G401 (cell line): ENCODE measurements at places on chromosomes 1 and 21.

DNA sequence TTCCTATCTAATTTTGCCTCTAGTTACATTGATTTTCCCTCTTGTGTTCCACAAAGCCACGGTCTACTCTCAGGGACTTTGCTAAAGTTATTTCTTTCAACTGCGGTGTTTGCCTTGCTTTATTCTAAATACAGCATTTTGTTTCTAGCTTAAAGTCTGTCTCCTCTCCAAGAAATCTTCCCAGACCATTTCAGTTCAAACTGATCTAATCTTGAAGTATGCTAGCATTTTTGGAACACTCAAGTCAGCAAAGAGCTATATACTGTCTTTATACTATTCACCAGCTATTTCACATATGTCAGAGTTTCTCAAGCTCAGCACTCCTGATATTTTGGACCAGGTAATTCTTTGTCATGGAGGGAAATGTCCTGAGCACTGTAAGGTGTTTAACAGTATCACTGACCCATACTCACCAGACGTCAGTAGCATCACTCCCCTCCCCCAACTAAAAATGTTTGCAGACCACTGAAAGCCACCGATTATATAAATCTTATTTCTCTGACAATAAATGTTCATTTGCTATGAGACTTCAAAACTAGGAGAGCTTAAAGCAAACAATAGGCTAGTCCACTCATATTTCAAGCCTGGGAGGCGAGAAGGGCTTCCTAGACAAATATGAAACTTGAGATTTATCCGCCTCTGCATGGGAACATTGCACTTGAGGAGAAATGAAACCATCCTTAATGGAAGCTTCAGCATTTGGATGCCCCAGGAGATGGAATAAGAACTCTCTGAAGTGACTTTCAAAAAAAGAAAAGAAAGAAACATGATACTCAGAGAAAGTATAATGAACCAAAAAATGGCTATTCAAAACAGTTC lies 81.1 kb downstream of the KIAA0319L start:
- DNase-seq, result no peak

DNA sequence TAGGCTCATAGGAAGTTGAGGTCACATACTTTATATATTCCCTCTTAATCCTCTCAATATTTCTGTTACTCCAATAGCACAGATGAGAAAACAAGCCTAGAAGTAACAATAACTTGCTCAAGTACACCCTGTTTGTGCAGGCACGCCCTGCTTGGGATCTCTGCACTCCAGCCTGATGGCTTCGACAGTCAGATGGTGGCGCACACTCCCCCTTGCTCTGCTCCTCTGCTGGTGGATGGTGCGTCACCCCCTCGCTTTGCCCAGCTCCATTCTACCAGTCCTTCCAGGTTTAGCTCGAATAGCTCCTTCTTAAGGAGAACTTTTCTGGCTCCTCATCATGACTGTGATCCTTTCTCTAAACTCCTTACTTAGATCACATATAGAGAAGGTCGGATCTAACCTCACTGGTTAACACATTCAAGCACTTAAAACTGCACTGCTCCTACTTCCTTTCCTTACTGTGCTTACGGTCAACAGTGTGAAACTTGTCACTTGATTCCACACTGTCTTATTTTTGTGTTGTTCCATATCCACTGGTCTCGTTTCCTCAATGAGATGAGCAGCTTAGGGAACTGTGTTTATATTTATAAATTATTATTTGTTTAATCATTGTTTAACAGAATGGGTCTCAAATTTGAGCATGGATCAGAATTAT lies 3.0 kb downstream of the TSPAN2 start:
- no peak for DNase-seq

DNA sequence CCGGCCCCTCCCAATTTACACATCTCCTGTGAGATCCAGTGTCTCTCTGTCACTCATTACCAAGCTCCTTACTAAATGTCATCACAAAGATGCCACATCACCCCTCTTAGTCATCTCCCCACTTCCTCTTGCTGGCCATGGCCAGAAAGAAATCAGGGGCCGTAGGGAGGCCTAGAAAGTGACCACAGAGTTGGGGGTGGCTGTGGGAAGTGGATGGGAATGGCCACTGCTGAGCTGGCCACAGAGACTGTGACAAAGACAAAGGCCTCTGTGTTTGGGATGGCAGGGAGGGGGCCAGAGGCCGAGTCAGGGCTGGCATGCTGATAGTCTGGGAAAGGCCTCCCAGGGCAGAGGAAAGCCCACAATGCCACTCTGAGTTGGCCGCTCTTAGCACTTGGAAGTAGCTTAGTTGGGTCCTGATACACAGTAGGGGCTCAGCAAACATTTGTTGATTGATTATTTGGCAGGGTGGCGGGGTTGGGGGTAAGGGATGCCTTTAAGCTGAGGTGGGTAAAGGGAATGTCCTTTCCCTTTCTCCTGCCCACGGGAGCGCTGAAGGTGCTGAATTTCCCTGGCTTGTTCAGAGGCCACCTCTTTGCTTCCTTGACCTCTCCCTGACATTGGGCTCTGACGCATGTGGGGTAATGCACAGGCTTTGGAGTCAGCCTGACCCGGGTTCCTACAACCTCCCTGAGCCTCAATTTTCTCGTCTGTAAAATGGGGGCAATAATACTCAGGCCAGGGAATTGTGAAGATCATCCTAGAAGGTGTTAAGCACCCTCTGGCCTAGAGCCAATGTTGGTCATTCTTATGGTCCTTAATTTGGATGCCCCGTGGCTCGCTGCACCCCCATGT lies 13.2 kb downstream of the NAV1 start:
- DNase-seq, result no peak

DNA sequence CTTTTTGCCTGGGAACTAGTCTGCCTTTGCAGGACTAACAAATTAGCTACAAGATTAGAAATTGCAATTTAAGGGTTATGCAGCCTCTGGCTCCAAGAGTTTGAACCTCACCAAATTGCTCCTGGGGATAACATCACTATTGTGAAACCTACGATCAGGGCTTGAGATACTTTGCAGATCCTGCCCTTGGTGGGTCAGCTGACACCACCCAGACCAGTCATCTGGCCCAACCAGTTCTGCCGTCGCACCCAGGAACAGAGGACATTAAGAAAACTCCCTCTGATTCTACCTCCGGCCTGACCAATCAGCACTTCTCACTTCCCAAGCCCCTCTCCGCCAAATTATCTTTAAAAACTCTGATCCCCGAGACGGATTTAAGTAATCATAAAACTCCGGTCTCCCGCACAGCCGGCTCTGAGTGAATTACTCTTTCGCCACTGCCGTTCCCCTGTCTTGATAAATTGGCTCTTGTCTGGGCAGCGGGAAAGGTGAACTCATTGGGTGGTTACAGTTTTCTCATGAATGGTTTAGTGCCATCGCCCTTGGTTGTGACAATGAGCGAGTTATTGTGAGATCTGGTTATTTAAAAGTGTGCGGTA lies 32.9 kb upstream of the B3GALT5 start:
- DNase-seq, result no peak

DNA sequence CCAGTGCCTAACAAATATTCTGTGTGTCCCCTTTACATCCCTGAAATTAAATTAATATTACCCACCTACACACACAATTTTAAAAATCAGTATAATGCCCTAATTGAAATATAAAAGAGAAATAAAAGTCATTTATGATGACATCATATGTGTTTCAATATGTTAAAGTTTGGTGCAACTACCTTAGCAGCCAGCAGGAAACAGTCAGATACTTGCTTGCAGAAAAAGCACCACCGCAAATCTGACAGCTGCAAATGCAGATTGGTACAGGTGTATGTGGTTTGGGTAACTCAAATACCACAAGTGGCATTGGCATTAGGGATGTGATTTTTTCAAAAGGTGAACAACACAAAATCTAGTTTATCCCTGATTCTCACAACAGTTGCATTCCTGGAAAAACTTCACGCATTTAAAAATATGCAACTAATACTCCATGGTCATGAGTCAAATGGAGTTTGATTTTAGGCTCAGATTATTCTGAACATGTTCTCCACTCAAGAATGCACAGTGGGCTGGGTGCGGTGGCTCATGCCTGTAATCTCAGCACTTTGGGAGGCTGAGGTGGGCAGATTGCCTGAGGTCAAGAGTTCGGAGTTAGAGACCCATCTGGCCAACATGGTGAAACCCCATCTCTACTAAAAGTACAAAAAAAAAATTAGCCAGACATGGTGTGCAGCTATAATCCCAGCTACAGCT lies 106.3 kb downstream of the EDEM3 start:
- no peak for DNase-seq

DNA sequence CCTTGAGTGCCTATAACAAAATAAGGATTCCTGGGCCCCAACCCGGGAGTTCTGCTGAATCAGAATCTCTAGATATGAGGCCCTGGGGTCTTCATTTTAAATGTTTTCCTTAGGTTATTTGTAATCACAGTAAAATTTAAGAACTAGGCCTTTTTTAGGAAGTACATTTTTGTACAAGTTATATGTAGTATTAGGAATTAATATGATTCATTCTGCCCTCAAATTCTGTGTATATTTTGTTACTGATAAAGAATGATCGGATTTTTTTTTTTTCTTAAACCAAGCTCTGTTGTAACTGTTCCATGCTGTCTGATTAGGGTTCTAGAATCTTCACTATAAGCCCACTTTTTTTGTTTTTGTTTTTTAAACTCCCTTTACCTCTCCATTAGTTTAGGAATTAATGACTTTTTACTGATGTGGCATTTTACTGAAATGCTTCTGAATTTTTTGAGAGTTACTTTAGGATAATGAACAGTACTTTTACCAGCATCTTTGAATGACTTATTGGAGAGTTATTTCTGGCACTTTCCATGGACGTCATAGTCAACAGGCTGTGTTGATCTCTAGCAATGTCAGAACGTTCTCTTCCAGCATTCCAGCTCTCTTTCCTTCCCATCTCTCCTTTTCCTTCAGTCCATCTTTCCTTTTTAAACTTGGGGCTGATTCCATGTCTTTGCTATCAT lies 48.3 kb downstream of the CLIC4 start:
- no peak for DNase-seq
